Iris pigment epithelial cell (primary cell): ENCODE measurements at places on chromosomes 12 and 14.

GRCh38 chr12:57235017-57235727 is 5.7 kb downstream of the SHMT2 start:
- peak; percentile 34 for DNase-seq

GRCh38 chr12:94676031-94676641 is 25.8 kb upstream of the TMCC3 start:
- DNase-seq, result peak; percentile 39

DNA sequence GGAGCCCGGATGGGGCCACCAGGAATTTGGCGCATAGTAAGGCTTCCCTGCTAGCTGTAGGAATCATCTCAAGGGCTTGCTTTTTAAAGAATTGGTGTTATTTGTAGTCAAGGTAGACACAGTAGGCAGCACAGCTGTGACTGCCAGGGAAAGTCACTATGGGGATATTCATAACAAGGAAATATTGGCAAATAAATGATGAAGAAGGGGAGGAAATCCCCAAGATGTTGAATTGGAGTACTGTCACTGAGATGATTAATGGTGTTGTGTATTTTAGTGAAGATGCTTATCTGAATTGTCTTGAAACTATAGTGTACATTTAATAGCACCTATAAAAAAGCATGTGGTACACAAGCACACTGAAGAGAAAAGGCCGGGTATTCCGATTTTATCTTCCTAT is 118.9 kb downstream of the NPAS3 start:
- DNase-seq, result no peak

DNA sequence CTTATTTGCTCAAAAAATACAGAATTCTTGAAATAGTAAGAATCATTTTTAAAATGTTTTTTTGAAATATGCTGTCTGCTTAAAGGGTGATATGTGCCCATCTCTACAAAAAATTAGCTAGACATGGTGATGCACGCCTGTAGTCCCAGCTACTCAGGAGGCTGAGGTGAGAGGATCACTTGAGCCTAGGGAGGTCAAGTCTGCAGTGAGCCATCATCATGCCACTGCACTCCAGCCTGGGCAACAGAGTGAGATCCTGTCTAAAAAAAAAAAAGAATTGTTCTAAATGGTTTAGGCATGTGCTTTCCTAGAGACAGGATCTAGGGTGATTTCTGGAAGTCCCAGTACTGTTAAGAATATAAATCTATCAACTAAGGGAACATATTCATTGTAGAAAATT is 75.6 kb upstream of the HECTD1 start:
- no peak for DNase-seq

GRCh38 chr14:34266344-34266743 is 195.7 kb downstream of the SPTSSA start:
- DNase-seq, result no peak

DNA sequence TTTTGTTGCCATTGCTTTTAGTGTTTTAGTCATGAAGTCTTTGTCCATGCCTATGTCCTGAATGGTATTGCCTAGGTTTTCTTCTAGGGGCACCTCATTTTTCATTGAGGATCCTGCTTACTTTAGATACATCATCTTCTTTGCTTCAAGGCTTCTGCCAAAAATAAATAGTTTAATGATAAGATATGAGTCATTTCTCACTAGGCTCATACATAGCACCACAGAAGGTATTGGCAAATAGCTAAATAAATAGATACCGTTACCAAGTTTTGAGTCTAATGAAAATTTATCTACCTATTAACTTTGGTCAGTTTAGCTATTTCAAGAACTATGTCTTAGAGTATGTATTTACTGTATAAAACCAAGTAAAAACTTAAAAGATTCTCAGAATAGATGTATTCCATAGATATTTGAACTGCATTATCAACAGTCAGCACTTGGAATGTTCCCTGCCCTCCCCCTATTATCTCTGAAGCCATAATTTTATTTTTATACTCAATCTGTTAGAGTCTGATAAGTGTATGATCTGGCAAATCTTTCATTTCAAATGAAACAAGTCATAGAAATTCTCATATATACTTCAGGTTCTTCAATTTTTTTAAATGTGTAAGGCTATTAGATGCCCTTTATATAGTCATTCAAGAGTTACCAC is 310.2 kb downstream of the CCDC91 start:
- DNase-seq, result peak; percentile 66

DNA sequence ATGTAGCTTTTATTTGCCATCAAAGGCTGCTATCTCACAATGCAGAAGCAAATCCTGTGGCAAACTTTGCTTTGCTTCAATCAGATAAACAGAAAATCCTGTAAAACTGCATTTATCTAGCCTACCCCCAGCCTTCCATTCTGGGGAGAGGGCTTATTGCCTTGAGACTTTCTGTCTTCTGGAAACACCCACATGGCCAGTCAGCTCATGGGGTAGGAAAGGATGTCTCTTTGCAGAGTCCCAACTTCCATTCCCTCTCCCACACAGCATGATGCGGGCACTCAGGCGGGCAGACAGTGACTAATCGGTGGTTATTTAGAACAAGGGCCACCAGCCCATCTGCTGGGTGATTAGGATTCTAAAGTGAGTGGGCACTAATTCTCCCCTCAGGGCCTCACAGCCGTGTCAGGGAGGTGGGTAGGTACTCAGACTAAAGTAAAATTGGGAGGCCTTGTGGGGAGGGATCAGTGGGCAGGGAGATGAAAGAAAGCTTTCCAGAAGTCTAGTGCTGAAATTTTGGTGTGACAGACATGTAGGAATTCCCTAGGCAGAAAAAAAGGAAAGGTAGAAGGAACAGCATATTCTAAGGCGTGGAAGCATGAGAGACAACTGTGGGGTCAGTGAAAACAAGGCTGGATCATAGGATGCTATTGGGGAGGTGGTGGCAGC is 720.5 kb downstream of the VRK1 start:
- DNase-seq, result no peak

DNA sequence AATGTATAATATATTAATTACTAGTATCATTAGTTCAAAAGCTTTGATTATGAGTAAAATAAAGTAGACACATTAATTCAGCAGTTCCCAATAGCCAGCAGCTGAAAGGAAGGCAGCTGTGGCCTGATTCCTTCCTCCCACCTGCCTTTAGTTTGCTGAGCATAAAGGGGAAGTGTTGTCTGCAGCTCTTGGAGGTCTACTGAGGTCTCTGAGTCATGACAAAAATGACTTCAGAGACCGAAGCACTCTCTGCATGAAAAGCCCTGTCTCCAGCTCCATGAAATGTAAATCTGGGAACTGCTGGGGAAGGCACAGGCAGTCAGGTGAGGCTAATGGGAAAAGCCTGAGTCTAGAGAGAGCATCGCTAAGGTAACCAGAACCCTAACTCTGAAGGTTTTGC is 165.4 kb downstream of the NRXN3 start:
- no peak for DNase-seq

DNA sequence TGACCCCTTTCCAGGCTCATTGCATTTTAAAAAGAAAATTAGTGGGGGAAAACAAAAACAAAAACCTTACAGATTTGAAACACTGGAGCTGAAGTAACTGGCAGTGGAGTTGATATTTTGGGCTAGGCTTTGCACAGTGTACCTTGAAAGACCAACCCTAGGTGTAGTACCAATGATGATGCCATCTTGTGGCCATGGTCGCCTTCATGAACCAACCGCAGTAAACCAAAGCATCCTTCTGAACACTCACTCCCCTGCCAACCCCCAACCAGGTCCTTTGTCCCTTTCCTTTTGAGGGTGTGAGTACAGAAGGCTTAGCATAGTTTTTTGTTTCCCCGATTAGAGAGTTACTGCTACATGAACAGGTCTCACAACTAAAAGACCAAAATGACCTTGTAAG is 5.9 kb downstream of the TOMM20L start:
- DNase-seq, result no peak

- no peak for DNase-seq
Measured at GRCh38 chr12:118350908-118351559, 21.7 kb downstream of the TAOK3 start.

DNA sequence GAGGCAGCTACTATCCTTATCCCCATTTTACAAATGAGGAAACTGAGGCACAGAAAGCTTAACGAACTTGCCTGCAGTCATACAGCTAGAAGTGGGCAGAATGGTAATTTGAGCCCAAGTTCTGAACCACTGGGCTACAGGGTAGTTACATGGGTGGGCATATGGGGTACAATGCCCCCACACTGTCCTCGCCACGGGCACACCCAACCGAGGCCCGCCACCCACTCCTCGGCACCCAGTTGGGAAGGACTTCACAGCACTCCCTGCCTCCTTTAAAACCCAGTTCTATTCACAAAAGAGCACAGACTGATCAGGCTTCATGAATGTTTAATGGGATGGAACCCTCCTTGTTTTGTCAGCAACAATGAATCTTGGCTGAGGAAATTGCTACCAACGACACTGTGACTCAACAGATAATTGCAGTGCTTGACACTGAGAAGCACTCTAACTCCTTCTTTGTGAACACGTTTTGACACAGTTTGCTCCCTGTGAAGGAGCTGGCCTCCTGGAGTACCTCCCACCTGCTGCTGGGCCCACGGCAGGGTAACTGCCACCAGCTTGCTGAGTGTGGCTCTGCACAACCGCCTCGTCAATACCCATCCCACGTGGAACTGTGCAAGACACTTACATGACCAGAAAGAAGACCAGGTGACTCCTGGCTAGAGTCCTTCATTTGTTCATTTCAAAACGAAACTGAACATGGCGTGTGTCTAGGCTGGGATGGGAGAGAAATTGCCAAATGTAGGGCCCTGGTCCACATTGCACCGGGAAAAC is 63.5 kb downstream of the CLMN start:
- DNase-seq, result no peak

DNA sequence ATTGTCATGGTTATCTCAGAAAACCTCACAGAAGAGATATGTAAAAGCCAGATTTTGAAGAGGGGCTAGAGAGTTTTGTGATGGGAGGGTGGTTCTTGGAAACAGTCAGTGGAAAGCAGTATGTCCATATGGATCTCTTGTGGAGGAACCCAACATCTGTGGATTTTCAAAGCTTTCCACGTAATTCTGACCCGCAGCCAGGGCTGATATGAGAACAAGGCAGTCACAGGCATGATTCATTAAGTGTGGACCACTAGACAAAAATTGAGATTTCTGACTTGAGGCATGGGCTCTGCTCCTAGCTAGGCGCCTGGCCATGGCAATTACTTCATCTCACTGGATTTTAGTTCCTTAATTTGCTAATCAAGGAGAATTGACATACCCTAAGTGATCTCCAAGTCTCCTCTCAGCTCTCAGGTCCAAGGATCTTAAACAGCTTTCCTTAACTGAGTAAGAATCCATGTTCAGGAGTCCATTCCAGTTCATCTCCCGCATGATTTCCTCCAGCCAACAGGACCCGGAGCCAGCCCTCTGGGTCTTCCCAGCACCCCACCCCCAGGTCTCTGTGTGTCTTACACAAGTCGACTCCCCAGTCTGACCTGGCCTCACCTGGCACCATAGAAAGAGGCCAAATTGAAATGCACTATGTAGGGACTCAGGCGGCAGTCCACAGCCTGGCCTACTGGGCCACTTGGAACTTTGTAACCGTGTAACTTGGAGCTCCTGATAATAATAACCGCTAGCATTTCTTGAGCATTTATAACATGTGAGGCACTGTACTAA is 176.3 kb upstream of the PARP11 start:
- no peak for DNase-seq

DNA sequence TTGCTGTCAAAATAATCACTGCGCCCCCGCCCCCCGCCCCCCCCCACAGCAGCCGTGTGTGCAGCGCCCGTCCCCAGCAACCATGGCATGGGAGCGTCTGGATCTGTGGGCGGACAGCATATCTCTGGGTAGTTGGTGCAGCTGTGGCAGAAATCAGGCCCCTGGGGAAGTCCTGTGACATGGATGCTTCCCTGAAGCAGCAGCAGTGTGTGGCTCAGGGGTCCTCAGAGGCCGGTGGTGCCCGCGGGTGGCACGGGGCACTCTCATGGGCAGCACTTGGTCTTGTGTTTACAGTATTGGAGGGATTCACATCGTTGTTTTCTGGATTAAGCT is 19.2 kb downstream of the XRCC3 start:
- no peak for DNase-seq

DNA sequence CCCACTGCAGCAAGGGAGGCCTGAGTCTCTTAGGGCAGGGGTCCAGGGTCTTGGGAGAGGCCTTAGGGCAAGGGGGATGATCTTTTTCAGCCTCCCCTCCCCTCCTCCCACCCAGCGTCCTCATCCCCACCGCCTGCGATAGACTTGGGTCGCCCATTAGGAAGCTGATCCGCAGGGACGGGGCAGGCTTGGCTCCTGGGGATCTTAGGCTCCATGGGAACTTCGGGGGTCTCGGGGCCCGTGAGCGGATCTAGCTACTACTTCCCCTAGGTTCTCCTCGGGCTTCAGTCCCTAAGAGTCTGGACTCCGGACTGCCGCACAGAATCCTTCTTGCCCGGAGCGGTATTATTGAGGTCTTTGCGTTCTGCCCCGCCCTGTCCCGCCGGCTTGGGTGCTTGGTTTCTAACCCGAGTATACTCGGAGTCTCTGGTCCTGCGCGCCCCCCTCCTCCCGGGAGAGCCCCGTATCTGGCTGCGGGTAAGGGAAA is 2.2 kb upstream of the PTHLH start:
- DNase-seq, result no peak

- no peak for DNase-seq
Measured at GRCh38 chr14:39233680-39234326, at the start of gene MIA2. Gene MIA2 (plus strand): TSS chr14:39233915. CDS start chr14:39234115, 200 bp downstream.

GRCh38 chr14:93456356-93456755 is 25.6 kb downstream of the UNC79 start:
- no peak for DNase-seq
